NCI-H2081 (cell line): ENCODE measurements at places on chromosomes 7 and 10.

DNA sequence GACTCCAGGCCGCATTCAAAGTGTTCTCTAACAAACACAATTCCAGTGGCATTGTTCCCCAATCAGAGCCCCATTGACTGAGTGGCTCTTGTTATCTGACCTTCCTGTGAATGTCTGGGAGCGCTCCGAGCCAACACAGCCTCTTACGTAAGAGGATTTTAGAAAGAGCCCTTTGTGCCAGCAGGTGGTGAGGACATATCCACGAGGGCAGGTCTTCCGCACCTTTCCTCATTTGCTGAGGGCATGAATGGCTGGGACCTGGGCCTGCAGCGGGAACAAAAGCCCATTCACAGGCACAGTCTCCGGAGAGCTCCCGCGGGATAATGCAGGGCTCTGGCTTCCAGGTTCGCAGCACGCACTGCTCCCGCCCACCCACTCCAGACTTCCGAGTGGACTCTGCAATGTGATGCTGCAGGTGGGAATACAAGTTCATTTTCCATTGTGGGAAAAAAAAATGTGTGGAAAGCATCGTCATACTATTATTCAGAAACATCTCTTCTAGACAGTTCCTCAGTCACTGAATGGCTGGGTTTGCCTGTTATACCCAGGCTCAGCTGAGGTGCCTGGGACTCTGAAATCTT, 295.0 kb upstream of the IGFBP3 start:
- no peak for DNase-seq

DNA sequence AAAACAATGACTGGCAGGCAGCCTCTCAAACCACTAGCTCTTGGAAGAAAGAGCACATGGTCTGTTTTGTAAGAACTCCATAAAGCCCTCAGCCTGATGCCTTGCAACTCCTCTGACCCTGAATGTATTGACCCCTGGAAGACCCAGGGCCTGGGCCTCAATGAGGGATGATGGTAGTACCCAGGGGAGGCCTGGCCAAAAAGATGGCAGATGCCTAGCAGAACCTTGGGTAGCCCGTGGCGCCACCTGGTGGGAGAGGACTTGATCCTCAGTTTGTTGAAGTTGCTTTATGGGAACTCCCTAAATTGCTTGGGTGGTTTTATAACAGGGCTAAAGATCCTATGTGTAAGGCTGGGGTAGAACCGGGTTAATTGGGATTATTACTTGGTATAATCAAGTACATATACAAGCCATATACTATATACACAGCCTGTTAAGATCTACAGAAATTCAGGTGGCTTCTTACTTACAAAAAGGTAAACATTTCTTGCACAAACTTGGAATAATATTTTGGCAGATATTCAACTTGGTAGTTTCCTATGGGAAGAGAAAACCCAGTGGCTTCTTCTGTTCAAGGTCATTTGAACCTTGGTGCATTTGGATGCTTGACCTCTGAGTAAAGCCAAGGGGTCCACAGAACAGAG, 95.8 kb upstream of the CACUL1 start:
- DNase-seq, result peak; percentile 65

- no peak for DNase-seq
Measured at GRCh38 chr7:80520199-80520598, 8.3 kb upstream of the GNAT3 start.

- DNase-seq, result no peak
Measured at GRCh38 chr10:35487336-35488034, 117.7 kb upstream of the GJD4 start.

- peak; percentile 34 for DNase-seq
Measured at GRCh38 chr10:1109795-1110673, 53.8 kb downstream of the WDR37 start.

- no peak for DNase-seq
Measured at GRCh38 chr10:101840102-101840684, 3.4 kb downstream of the KCNIP2 start.

DNA sequence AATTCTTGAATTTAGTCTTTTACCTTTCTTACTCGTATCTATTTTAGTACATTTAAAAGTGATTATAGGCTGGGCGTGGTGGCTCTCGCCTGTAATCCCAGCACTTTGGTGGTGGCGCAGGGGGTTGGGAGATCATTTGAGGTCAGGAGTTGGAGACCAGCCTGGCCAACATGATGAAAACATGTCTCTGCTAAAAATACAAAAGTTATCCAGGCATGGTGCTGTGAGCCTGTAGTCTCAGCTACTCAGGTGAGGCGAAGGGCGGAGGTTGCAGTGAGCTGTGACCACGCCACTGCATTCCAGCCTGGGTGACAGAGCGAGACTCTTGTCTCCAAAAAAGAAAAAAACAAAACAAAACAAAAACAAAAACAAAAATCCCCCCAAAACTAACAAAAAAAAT, 12.2 kb downstream of the PRKCQ start:
- DNase-seq, result no peak

GRCh38 chr10:46330894-46331293, 44.1 kb downstream of the ANTXRL start:
- no peak for DNase-seq

DNA sequence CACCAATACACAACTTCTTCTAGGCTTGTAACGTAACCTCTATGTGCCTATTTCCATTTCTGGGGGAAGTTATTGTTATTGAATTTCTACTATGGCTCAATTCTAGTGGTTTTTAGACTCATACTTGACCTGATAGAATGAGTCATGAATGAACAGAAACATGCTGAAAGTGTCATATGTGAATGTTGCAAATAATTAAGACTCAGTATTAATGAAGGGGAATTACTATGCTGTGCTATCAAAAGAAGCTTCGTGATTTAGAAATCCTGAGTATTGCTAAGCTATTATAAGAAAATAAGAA, 135.1 kb upstream of the ZWINT start:
- DNase-seq, result no peak
